ENCODE measurements at places on chromosomes 6 and 20. TPM values are rescaled to one million over a fixed set of nuclear protein-coding genes. Genes with fewer than 3 reads are reported as not detected.

ZNF334 gene
- 8.5 TPM for total RNA-seq

PI3 gene
- total RNA-seq, result not detected

DNA sequence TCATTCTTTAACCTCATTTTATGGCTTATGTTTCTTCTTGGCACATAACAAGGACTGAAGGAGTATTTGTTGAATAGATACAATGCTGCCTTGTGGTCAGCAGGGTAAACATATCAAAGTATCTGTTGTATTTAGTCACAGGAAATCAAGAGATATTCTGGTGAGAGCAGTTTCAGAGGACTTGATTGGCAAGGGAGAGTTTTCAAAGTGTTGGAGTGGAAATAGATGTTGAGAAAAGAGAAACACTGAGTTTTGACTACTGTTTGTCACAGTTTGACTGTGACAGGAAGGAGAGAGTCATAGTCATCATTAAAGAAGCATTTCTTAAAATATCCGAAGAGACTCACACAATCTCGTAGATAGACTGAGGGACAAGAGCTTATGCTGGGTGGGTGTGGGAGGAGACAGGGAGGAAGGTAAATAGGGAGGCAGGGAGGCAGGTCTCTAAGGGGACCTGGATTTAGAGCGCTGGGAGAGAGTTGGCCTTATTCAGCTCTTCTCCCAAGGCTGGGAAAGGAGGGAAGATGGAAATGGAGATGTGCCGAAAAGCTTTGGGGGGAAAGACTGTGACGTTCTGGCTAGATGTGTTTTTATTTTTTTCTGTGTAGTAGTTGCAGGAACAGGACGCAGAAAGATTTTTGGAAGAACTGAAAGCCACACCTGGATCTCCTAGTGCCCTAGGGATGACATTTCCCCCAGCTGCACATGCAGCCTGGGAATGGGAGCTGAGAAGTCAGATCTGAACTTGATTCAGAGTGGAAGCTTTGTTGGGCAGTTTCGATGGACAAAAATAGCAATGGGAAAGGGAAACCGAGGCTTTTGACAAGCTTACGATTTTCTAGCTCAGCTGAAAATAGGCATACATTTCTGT is 65.0 kb upstream of the IFNGR1 start:
- H3K4me1 ChIP-seq, result no peaks in the 10 kb centered on the region
- no peak overlapping the region for H3K27ac ChIP-seq
- H3K4me3 ChIP-seq, result no peak overlapping the region

DNA sequence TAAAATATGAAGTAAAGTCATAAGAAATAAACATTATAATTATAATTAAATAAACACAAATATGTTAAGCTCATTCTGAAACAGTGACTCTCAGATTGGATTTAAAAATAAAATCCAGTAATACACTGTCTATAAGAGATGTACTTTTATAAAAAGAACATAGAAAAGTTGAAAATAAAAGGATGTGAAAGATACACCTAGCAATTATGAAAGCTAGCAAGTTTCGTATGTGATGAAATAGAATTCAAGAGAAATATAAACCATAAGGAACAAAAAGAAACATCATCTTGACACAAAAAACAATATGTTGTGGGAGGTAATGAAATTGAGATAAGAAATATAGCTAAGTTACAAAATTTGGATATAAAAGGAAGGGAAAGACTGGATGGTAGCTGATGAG is 128.6 kb upstream of the CNR1 start:
- no peaks in the 10 kb centered on the region for H3K4me1 ChIP-seq
- no peak overlapping the region for H3K4me3 ChIP-seq
- DNase-seq, result no peak

- DNase-seq, result no peak
- H3K27me3 ChIP-seq, result no peaks in the 10 kb centered on the region
These were observed 69.9 kb downstream of the CDKAL1 start for GRCh38 chr6:20604159-20604558.

GRCh38 chr20:51532577-51533191 is 9.8 kb downstream of the NFATC2 start:
- H3K27ac ChIP-seq, result peak overlapping the region; percentile 79
- no peaks in the 10 kb centered on the region for H3K36me3 ChIP-seq
- H3K4me3 ChIP-seq, result no peak overlapping the region
- peaks cover 35% of the 10 kb centered on the region for H3K4me1 ChIP-seq
- no peaks in the 10 kb centered on the region for H3K27me3 ChIP-seq

DNA sequence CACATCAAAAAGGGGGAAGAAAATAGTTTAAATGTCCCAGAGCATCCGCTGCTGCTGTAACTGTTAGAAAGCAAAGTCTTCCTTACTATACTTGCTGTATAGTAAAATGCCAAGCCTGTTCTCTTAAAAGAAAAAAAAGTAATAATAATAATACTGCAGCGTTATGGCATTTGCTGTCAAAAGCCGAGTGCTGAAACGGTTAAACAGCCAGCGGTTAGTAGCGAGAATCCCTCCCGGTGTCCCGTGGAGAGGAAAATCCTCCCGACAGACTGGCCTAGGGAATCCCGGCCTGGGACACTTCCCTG is 19.5 kb upstream of the NFATC2 start:
- H3K27ac ChIP-seq, result peak overlapping the region; percentile 98
- peak; percentile 26 for DNase-seq
- H3K36me3 ChIP-seq, result no peaks in the 10 kb centered on the region
- peak overlapping the region; percentile 84 for H3K4me3 ChIP-seq

DNA sequence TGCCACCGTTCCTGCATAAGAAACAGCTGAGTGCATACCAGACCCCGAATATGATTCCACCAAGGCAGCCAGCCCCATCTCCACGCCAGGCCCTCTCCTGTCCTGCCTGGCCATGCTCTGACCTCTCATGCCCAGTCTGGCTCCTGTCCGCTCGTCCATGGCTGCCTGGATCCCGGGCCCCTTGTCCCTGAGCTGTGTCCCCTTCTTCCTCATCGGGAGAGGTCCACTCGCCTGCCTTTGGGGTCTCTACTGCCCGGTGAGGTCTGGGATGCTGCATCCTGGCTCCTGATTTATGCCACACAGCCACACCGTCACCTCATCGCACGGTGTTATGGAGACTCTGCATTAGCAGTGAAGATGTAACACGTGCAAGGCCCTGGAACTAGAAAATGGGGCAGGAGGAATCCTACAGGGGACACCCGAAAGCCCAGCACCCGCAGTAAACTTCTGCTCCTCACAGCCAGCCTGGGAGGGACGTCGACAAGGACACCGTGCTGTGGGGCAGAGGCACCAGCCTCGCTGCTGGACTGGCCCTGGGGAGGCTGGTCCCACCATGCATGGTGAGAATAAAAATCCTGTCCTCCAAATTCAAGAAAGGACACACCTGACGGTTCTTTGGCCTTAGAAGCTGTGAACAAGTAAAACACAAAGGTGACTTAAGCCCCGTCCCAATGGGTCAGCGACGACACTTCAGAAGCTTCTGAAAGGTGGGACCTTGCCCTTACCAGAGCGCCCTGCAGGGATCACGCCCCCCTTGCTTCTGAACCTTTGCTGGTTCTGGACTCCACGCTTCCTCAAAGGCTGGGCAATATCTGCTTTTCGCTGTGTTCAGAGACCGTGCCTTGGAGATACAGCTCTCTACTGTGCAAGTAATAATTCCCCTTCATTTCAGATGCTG is 103.0 kb downstream of the DLL1 start:
- DNase-seq, result no peak
- H3K4me3 ChIP-seq, result no peak overlapping the region
- H3K4me1 ChIP-seq, result no peaks in the 10 kb centered on the region
- no peaks in the 10 kb centered on the region for H3K27me3 ChIP-seq
- H3K36me3 ChIP-seq, result no peaks in the 10 kb centered on the region

- H3K4me3 ChIP-seq, result no peak overlapping the region
- H3K36me3 ChIP-seq, result peaks cover 49% of the 10 kb centered on the region
- no peaks in the 10 kb centered on the region for H3K27me3 ChIP-seq
- H3K4me1 ChIP-seq, result no peaks in the 10 kb centered on the region
- no peak for DNase-seq
These were observed 32.0 kb upstream of the GJA10 start for GRCh38 chr6:89862273-89862672.

- no peaks in the 10 kb centered on the region for H3K4me1 ChIP-seq
- H3K27ac ChIP-seq, result no peak overlapping the region
- DNase-seq, result no peak
- H3K27me3 ChIP-seq, result no peaks in the 10 kb centered on the region
These were observed 626.1 kb upstream of the ID4 start for GRCh38 chr6:19210849-19211590.

GRCh38 chr6:41724586-41725501 is 10.6 kb downstream of the TFEB start:
- no peak for DNase-seq
- no peak overlapping the region for H3K27ac ChIP-seq
- H3K4me1 ChIP-seq, result peaks cover 14% of the 10 kb centered on the region
- no peaks in the 10 kb centered on the region for H3K36me3 ChIP-seq

DNA sequence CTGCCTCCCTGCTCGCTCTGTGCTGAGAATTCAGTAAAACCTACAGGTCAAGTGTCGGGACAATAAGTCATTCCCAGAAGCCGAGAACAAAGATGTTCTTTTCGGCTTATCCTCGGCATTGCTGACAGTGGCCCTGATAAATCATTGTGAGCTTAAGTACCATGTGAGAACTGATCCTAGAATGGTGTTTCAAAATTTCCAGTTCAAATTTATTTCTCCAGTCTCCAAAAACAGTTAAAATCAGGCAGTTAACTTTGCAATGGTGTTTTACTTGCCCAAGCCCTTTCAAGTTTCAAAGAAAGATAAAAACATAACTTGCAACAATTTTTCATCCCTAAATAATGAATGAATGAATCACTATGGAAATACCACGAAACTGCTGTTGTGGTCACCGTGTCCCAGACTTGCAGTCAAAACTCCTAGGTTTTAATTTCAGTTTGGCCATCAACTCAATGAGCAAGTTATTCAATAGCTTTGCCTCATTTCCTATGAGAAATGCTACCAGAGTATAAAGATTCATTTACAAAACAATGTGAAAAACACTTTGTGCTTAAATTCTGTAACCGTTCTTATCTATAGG is 4.3 kb downstream of the ATP5F1E start:
- H3K4me3 ChIP-seq, result peak overlapping the region; percentile 36
- H3K27ac ChIP-seq, result peak overlapping the region; percentile 39
- DNase-seq, result peak; percentile 84
- peaks cover 38% of the 10 kb centered on the region for H3K36me3 ChIP-seq
- no peaks in the 10 kb centered on the region for H3K27me3 ChIP-seq
- peaks cover 37% of the 10 kb centered on the region for H3K4me1 ChIP-seq

DNA sequence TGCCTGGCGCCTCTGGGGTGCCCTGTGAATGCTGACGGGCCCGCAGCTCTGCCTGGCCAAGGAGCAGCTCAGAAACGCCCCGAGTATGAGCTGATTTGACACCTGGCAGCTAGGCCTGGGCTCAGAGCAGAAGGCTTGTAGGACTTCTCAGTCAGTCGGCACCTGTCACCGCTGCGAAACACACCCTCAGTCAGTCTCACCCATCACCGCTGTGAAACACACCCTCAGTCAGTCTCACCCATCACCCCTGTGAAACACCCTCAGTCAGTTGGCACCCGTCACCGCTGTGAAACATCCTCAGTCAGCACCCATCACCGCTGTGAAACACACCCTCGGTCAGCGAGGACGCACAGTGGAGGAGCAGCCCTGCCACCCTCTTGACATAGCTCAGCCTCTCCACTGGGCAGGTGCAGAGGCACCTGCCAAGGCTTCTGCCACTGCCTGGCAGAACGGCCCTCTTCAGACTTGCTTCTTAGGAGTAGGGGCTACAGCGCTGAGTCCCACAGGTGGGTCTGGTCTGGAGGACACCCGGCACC is 109.0 kb downstream of the PSMB1 start:
- DNase-seq, result no peak
- H3K4me3 ChIP-seq, result no peak overlapping the region
- no peaks in the 10 kb centered on the region for H3K36me3 ChIP-seq
- H3K4me1 ChIP-seq, result peaks cover 14% of the 10 kb centered on the region
- H3K27ac ChIP-seq, result no peak overlapping the region

DNA sequence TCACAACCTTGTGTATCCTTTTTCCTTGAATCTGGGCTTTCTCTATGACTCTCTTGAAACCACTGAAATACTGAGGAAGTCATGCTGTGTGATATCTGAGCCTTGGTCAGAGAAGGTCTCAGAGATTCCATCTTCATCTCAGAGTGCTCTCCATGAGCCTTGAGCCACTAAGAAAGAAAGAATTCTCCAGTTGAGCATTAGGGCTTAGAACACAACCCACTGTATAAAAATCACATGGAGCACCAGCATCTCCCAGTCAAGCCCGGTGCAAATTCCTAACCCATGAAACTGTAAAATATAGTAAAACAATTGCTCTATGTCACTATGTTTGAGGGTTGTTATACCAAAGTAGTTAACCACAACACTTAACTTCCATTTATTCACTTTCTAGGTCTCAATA is 181.4 kb downstream of the MOXD1 start:
- H3K36me3 ChIP-seq, result no peaks in the 10 kb centered on the region
- H3K4me3 ChIP-seq, result no peak overlapping the region
- H3K27me3 ChIP-seq, result no peaks in the 10 kb centered on the region
- H3K27ac ChIP-seq, result no peak overlapping the region
- no peaks in the 10 kb centered on the region for H3K4me1 ChIP-seq
- no peak for DNase-seq
